ENCODE measurements at places on chromosomes 2 and 18. TPM values are rescaled to one million over a fixed set of nuclear protein-coding genes. Genes with fewer than 3 reads are reported as not detected.

DNA sequence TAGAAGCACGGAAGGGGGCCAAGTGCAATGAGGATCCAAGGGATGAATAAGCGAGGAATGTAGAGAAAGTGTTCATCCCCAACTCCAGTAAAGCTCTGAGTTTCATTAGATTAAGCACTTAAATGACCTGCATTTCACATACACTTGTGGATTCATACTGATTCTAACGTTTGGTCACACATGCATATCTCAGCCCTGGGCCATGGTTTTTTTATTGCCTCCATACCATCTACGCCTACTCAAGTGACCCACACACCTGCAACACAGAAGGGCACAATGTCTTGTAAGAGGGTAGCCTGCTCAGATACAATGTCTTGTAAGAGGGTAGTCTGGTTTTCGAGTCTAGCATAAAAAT lies 566 bp upstream of the MRPS5 start:
- DNase-seq, result no peak

GRCh38 chr2:79178076-79178674 lies 18.6 kb upstream of the REG3A start:
- DNase-seq, result no peak

GRCh38 chr2:62102402-62102920 lies 93.5 kb upstream of the B3GNT2 start:
- no peak for DNase-seq

DNA sequence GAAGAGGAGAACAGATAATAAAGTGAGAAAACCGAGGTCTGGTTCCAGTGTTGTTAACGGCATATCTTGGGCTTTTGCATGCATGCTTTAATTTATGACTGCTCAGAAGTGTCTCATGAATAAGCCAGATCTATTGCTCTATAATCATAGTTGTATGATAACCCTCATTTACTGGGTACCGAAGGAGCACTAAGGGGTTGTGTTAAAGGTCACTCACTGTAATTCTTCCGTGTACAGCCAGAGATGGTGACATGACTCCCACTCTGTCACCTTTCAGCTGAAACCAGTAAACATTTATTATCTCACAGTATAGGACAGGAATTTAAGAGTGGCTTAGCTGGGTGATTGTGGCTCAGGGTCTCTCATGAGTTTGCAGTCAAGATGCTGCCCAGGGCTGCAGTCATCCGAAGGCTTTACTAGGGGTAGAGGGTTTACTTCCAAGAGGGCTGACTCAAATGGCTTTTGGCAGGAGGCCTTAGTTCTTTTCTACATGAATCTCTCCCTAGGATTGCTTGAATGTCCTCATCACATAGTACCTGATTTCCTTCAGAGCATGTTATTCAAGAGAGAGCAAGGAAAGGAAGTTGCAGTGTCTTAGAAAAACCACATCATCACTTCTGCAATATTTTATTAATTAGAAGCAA lies 107.0 kb downstream of the NAB1 start:
- no peak for DNase-seq

CEP192 gene
- polyA plus RNA-seq, result 14.5 TPM
